ENCODE measurements at places on chromosomes 1 and 21. TPM values are rescaled to one million over a fixed set of nuclear protein-coding genes. Genes with fewer than 3 reads are reported as not detected.

CELA3B gene
- polyA plus RNA-seq, result not detected

IER5 gene
- polyA plus RNA-seq, result 2.0 TPM

SV2A gene
- 65.2 TPM for polyA plus RNA-seq

CRABP2 gene
- 0.40 TPM for polyA plus RNA-seq

CRYBG2 gene
- polyA plus RNA-seq, result not detected

TMEM222 gene
- 6.8 TPM for polyA plus RNA-seq

KLF17 gene
- not detected for polyA plus RNA-seq

DMRTA2 gene
- not detected for polyA plus RNA-seq

ITGB2 gene
- polyA plus RNA-seq, result not detected

IL19 gene
- polyA plus RNA-seq, result not detected

GRIK3 gene
- 2.2 TPM for polyA plus RNA-seq

Data from Purkinje cell (primary cell).